ENCODE measurements at places on chromosomes 7 and 10. TPM values are rescaled to one million over a fixed set of nuclear protein-coding genes. Genes with fewer than 3 reads are reported as not detected.

The FFAR4 gene
- 0.13 TPM for total RNA-seq

The EBF3 gene
- total RNA-seq: 0.38 TPM

The GRID2IP gene
- total RNA-seq: 2.5 TPM

The FRMPD2 gene
- total RNA-seq: 1.2 TPM

The CBX3 gene
- 222 TPM for total RNA-seq

The SFTPA1 gene
- total RNA-seq: 0.22 TPM

The IFIT2 gene
- total RNA-seq: not detected

The WEE2 gene
- 0.16 TPM for total RNA-seq

The VWA2 gene
- 12.1 TPM for total RNA-seq

Data from progenitor cell of endocrine pancreas (in vitro differentiated cells).